ENCODE measurements at places on chromosomes 5 and 9.

GRCh38 chr9:118575341-118576070, 793.7 kb downstream of the BRINP1 start:
- DNase-seq, result no peak

DNA sequence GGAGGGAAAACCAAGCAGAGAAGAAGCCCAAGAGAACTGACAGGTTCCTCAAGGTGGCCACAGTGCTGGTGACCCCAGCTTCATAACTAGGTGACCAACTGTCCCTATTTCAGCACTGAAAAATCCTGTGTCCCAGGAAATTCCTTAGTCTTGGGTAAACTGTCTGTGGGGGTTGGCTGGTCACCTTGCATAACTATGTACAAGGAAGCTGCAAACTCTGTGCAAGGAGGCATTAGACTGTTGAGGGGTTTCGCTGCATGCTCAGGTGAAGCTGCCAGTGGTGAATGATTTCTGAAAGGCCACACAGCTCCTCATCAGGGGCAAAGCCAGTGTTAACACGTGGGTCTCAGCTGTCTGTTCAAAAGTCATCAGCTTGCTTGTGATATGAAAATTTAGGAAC, 36.9 kb downstream of the PCSK5 start:
- no peak for DNase-seq

DNA sequence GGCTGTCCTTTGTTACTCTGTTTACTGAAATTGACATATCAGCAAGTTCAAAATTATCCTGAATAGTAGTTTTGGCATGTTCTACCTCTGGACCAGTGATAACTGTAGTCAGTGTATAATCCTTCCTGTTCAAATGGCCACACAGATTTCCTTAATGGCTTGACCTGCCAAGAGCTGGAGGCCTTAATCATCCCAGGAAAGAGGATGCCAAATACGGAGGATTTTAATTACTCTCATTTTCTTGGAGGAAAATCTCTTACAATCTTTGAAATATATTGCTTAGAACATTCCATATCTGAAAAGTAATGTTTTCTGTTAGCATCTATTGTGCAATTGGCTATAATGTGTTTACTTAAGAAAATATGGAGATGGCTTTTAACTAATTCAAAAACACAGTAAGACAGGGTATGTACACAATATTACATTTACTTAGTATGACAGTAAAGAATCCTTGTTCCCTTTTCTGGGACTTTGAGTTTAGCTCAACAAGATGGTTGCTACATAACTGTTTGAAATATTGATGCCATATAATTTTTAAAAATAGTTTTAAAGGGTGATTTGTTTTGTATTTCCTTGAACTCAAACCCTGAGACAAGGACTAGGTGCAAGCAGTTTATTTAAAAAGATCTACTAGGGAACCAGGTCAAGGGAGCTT, 68.9 kb upstream of the SELENOP start:
- no peak for DNase-seq

- DNase-seq, result no peak
These were observed 1.5 kb downstream of the SPAAR start for GRCh38 chr9:35910613-35911359.

GRCh38 chr9:3507395-3508077, 18.3 kb downstream of the RFX3 start:
- DNase-seq, result no peak

GRCh38 chr5:665541-665955, 27.6 kb downstream of the TPPP start:
- DNase-seq, result no peak

DNA sequence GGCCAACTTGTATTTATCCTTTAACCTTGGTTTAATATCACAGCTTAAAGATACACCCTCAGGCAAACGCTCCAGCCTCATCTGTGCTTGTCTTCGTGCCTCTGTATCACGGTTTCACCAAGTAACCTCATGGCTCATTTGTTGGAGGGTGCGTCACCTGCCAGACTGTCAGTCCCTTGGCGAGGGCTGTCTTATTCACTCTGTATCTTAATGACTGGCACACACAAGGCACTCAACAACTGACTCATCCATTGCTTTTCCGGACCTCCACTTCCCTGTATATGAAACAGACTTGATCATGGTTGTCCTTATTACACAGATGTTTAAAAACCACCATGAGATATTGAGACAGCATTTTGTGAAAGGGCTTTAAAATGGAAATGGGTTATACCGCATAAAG, 28.0 kb downstream of the LCP2 start:
- no peak for DNase-seq

GRCh38 chr9:79989079-79989478, 417.3 kb downstream of the TLE4 start:
- no peak for DNase-seq

DNA sequence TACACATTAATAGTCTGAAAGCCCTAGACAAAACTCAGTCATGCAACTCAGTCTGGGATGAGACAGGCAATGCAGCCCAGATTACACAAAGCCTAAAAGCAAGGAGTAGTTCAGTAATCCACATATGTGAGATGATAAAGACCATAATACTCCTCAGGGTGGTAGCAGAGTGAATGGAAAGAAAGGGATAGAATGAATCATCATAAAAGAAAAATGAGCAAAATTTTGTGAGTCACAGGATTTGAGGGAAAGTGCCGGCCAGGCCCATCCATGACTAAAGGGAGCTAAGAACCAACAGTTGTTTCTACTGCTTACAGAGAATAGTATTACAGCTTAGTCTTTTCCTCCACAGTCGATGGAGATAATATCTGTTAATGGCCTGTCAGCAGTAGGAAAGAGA, 90.0 kb upstream of the POU5F2 start:
- no peak for DNase-seq

- no peak for DNase-seq
These were observed 199.4 kb downstream of the AUH start for GRCh38 chr9:91162311-91162710.

GRCh38 chr9:109483744-109484429, 14.2 kb downstream of the PTPN3 start:
- DNase-seq, result no peak

DNA sequence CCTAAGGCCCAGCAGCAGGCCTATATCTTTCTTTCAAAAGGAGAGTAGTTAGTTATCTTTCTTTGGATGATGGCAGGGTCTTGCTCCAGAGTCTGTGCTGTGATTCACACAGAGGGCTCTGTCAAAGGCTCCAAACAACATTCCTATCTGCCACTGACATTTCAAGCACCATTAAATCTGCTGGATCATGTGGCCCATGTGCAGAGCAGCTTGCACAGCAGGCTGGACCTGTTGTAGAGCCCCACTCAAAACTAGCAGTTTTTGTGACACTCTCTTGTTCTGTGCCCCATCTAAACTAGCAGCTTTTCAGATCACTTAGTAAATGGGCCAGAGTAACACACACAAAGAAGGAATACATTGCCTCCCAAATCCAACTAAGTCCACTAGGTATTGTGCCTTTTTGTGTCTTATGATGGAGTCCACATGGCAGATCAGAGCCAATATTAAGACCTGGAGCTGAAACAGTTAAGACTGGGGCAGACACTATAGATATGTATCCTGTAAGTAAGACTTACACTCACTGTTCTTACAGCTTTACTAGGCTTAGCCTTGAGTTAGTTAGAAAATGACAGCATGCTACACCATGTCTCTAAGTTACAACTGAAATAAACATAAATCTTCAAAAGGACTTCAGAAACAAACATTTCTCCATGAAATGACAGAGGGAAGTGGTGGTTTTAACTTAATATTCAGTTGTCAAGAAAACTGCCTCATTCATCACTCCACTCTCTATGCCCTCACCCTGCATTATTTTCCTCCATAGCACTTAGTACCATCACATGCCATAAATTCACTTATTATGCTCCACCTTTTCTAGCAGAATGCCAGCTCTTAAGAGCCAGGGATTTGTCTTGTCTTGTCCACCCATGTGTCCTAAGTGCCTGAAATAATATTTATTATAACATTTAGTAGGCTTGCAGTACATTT, 400.9 kb downstream of the RAB3C start:
- DNase-seq, result no peak

GRCh38 chr9:131666774-131667173, 73.1 kb downstream of the RAPGEF1 start:
- DNase-seq, result no peak

GRCh38 chr9:108478431-108479332, 377.1 kb downstream of the ACTL7B start:
- DNase-seq, result no peak

DNA sequence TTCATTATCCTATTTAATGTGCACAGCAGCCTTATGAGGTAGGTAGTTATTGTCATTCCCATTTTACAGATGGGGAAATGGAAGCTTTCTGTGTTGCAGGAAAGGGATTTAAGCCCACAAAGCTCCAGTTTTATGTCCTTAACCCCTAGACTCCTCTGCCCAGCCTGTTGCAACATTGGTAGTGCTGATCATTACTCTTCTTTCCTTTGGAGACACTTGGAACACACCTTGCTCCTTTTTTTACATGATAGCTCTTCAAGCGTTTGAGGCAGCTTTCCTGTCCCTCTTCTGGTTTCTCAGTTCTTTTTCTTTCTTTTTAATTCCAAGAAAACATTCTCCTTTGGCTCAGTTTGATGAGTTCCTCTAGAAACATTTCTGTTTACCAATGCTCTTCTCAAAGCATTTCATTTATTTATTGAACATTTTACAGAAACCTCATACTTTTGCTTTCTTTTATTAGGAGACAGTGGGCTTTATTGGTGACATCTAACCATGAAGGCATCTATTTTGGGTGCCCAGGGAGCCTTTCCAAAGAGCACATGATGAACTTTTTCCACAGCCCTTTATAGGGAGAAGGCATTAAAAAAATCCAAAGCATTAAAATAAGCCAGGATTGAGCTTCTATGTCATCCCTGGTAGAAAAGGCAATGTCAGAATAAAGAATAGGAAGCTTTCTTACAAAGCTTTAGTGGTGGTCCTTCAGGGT, 218.0 kb downstream of the TMEM38B start:
- DNase-seq, result no peak

DNA sequence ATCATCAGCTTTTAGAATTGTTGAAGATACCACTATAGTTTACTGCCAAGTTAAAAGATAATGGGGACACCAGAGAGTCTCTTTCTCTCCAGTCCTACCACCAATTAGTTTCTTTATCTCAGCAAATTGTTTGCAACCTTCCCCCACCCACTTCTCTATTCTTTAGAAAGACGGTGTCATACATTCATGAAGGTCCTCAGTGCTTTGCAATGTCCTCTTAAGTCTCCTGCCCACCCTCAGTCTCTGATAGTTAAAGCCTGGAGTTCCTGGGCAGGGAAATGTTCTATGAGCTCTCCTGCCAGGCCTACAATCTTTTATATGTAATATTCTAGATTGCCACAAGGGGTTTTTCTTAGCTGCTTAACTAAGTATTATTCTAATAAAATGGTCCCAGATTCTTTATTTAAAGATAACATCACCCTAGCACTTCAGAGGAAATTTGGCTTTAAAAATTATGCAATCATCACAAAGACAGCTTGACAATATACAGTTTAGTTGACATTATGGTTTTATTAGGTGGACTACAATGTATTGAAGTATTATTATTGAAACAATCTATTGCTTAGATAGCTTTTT, 509.2 kb downstream of the CSNK1G3 start:
- no peak for DNase-seq

DNA sequence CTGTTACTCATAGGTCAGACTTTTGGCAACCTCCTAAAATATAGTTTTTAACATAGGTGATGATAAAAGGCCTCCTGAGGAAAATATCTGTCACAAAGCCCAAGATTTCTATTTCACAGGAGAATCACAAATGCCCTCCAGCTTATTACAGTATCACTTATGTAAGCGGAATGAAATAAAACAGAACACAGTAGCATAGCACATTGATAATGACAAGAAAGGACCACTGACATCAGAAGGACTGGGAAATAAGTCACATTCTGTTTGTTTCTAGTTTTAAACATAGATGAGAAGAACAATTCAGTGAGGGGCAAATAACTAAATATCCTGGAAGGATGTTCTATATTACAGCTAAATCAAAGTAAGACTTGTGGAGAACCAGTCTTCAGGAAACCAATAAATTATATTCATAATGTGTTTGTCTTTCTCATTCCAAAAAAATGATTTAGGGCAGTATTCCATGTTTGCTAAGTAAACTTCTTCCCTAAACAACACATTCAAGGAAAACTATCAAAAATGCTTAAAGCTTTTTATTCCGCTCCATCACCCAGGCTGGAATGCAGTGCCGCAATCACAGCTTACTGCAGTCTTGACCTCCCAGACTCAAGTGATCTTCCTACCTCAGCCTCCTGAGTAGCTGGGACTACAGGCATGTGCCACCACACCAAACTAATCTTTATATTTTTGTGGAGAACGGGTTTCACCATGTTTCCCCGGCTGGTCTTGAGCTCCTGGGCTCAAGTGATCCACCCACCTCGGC, 20.8 kb upstream of the CTNNAL1 start:
- no peak for DNase-seq

DNA sequence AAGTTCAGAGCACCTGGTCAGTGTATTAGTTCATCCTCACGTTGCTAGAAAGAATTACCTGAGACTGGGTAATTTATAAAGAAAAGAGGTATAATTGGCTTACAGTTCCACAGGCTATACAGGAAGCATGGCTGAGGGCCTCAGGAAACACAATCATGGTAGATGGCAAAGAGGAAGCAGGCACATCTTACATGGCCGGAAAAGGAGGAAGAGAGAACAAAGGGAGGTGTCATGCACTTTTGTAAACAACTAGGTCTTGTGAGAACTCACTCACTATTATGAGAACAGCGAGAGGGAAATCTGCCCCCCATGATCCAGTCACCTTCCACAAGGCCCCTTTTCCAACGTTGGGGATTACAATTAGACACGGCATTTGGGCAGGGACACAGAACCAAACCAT, 28.8 kb upstream of the CAVIN4 start:
- DNase-seq, result no peak

DNA sequence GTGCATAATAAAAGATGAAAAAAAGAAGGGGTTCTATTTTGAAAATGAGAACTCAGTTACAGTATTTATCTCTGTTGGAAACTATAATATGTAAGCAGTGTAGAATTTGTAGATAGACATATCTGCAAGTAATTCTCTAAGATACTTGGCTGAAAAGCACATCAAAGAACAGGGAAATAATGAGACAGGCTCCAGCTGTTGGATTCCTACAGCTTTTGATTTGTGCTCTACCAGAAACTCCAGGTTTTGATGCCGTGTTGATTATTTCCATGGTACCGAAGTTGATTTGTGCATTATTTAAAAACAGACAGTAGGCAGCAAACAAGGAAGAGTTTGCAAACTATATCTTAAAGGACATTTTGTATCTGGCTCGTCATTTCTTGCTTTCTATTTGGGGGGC, 2098.7 kb upstream of the WWC1 start:
- no peak for DNase-seq

DNA sequence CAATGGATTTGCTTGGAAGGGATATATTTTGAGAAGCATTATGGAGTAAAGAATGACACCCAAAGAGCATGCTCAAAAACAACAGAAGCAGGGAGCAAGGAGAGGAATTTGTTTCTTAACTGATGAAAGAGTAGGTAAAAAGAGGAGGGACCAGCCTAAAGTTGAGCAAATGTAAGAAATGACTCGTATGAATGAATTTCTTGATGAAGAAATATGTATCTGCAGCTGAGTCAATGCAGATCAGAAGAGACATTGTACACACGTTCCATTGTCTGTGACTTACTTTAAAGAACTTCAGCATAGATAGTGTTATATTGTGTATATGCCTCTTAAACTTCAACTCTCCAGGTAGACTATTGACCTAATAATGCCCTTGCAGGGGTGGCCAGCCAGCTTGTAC, 112.7 kb upstream of the NREP start:
- no peak for DNase-seq

Data from activated naive CD8-positive, alpha-beta T cell treated with anti-CD3 and anti-CD28 coated beads, Interleukin-2, amount 50 U/mL, for 16 hours (primary cell).